Activated CD8-positive, alpha-beta memory T cell treated with anti-CD3 and anti-CD28 coated beads, Interleukin-2, amount 10 ng/mL, durations not matched to agents 7 days and 5 days (primary cell): ENCODE measurements at places on chromosomes 3 and 15.
A peak's percentile ranks its signal among the peaks of the same experiment; 100 is the strongest.

DNA sequence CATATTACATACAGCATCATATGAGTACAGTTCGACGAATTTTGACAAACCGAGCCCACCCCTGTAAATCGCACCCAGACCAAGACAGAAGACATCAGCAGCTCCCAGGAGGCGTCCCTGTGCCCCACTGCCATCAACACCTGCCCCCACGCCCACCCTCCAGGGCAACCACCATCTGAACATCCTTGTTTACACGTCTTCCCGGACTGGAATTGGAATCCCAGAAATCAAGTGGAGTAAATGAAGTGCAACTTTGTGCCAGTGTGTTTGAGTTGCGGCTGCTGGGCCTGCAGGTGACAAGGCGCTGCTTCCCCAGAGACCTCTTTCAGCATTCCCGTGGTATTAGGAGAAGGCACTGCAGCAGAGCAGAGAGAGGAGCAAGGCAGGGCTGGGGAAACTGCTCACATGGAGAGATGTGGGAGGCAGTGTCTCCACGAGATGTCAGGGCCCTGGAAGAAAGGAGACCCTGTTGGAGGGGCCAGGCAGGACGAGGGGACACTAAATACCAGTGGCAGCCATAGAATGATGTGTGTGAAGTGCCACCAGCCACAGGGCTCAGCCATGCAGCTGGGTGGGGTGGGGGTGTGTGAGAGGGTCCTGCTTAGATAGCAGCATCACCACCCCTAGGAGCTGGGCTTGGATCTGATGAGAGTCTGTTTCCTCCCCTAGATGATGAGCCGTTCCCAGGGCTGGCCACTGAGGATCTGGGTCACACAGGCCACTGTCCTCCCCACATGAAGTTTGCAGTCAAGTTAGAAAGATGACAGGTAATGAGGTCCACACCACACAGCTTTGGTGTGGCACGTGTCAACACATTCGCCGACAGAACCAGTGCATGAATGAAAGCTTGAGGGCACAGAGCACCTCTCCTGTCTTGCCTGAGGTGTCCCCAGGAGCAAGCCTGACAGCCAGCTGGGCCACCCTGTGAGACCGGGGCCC is 33.4 kb upstream of the PCSK6 start:
- DNase-seq = peak; percentile 34
- H3K36me3 ChIP-seq = no peaks in the 10 kb centered on the region
- H3K27ac ChIP-seq = no peak overlapping the region
- peaks cover 24% of the 10 kb centered on the region for H3K27me3 ChIP-seq
- H3K4me1 ChIP-seq = peaks cover 4% of the 10 kb centered on the region

DNA sequence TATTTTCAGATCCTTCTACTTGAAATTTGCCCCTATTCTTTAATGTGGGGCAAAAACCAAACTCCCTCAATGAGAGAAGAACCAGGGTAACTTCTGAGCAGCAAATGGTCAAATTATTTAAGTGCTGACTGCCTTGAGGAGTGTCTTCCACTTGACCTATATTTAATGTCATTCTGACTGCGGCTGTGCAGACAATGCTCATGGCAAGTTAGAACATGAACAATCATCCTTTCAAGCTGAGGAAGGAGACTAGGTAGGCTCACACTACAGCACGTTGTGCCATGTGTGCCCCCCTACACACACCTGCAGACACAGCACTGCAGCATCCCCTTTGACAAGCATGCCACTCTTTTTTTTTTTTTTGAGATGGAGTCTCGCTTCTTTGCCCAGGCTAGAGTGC is 98.2 kb downstream of the OSBPL10 start:
- H3K4me1 ChIP-seq = no peaks in the 10 kb centered on the region
- H3K27me3 ChIP-seq = peaks cover 2% of the 10 kb centered on the region
- DNase-seq = no peak
- H3K36me3 ChIP-seq = no peaks in the 10 kb centered on the region

DNA sequence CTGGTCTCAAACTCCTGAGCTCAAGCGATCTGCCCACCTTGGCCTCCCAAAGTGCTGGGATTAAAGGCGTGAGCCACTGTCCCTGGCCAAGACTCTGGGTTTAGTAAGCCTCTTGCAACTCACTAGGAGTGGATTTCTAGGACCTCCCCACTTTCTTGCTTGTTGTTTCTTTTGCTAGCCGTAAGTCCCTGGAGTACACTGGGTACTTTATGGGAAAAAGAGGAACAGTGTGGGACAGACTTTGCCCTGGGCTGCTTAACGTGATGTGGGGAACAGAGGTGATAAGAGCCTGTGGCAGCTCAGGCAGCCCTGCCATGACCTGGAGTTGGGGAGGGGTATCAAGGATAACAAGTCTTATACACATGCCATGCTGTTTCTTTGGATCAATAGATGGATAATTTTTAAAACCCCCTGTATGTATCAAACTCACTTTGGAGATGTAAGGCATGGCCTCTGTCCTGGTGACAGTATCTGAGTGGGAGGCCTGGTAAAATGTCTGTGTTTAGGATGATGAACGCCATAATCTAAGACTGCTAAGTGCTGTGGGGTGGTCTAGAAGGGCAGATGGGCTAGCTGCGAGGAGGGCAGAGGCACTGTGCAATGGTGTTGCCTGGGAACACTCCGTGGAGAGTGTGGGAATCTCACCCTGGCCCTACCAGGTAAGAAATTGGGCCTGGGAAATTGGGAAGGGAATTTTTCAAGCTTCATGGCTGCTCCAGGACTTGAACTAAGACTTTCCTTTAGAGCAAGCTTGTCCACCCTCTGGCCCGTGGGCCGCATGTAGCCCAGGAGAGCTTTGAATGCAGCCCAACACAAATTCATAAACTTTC is 54.8 kb downstream of the SMAD3 start:
- H3K4me3 ChIP-seq = peak overlapping the region; percentile 38
- peak overlapping the region; percentile 92 for H3K27ac ChIP-seq

GRCh38 chr15:75170711-75171341 is 30.9 kb upstream of the C15orf39 start:
- peaks cover 51% of the 10 kb centered on the region for H3K4me1 ChIP-seq
- H3K27me3 ChIP-seq = peaks cover 7% of the 10 kb centered on the region
- H3K4me3 ChIP-seq = no peak overlapping the region
- DNase-seq = no peak
- H3K27ac ChIP-seq = peak overlapping the region; percentile 74

DNA sequence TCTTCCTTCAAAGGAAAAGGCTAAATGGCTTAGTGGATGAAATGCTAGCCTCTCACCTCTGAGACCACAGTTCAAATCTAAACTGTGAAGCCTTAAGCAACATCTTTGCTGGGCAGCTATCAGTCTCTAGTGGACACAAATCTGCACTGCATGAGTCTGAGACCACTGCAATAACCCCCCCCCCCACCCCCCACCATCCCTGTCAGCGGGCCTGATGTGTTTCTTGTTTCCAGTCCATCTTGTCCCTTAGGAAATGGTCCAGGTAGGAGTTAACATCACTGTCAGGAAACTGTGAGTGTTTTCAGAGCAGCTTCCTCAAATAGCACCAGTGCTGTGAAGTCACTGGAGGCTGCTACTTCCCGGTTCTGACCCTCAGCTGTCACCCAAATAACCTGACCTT is 140.6 kb upstream of the TMCO5A start:
- H3K4me1 ChIP-seq = no peaks in the 10 kb centered on the region
- no peak overlapping the region for H3K27ac ChIP-seq
- DNase-seq = no peak
- no peaks in the 10 kb centered on the region for H3K36me3 ChIP-seq
- no peak overlapping the region for H3K4me3 ChIP-seq
- peaks cover 2% of the 10 kb centered on the region for H3K27me3 ChIP-seq

GRCh38 chr3:9800529-9800928 is 7.6 kb downstream of the ARPC4 start:
- H3K36me3 ChIP-seq = peaks cover 69% of the 10 kb centered on the region
- DNase-seq = no peak
- peaks cover 22% of the 10 kb centered on the region for H3K4me1 ChIP-seq
- no peak overlapping the region for H3K4me3 ChIP-seq
- no peak overlapping the region for H3K27ac ChIP-seq

DNA sequence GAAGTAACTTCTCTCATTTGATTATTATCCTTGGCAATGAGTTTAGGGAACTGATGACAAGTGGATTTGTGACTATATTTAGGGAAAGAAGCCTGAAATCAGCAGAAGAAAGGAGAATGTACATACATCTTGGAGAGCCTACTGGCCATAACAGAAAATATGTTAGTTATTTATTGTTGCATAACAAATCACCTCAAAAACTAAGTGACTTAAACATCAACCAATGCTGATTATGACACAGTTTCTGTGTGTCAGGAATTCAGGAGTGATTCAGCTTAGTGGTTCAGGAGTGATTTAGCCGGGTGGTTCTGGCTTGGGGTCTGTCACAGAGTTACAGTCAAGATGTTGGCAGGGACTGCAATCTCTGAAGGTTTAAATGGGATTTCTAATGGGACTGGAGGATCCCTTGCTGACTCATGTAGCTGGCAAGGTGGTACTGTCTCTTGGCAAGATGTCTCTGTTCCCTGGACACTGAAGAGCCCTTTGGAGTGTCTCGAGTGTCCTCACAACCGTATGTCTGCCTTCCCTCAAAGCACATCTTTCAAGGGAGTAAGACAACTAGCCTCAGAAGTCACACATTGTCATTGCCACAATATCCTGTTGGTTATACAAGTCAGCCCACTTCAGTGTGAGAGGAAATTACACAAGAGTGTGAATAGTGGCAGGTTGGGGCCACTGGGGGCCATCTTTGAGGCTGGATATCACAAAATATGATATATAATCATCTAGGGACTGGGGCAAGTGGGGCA is 248.9 kb downstream of the SV2B start:
- no peak overlapping the region for H3K4me3 ChIP-seq
- H3K27ac ChIP-seq = no peak overlapping the region
- H3K4me1 ChIP-seq = peaks cover 16% of the 10 kb centered on the region
- DNase-seq = peak; percentile 50
- no peaks in the 10 kb centered on the region for H3K36me3 ChIP-seq
- peaks cover 4% of the 10 kb centered on the region for H3K27me3 ChIP-seq

DNA sequence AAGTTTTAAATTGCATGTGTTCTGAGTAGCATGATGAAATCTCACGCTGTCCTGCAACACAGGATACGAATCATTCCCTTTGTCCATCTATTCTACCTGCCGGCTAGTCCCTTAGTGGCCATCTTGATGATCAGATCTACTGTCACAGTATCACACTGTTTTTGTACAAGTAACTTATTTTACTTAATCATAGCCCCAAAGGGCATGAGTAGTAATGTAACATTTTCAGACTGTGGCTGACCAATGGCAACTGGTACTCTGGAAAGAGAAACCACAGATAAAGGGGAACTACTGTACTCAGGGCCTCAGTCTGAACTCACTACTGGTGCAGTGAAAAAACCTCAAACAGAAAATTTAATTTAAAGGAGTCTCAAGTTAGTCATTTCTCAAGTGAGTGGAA is 127.3 kb upstream of the MRPL3 start:
- H3K36me3 ChIP-seq = no peaks in the 10 kb centered on the region
- H3K27ac ChIP-seq = no peak overlapping the region
- no peaks in the 10 kb centered on the region for H3K4me1 ChIP-seq
- peaks cover 20% of the 10 kb centered on the region for H3K27me3 ChIP-seq

GRCh38 chr3:139528281-139528680 is 11.3 kb downstream of the RBP1 start:
- H3K27ac ChIP-seq = no peak overlapping the region
- H3K36me3 ChIP-seq = no peaks in the 10 kb centered on the region
- H3K4me1 ChIP-seq = no peaks in the 10 kb centered on the region
- DNase-seq = no peak

DNA sequence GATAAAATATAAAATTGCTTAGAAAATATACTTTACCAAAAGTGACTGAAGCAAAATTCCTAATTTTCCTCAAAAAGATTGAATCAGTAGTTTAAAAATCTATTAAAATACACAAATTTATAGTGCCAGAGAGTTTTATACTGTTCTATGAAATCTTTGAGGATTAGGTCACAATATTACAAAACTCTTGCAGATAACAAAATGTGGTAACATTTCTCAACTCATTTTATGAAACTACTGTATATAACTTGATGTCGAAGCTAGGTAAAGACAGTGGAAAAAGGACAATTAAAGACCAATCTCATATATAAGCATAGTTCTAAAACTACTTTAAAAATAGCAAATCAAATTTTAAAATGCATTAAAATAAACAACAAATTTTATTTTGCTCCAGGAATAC is 15.9 kb downstream of the VEPH1 start:
- H3K27ac ChIP-seq = no peak overlapping the region
- no peak overlapping the region for H3K4me3 ChIP-seq
- H3K4me1 ChIP-seq = no peaks in the 10 kb centered on the region
- H3K36me3 ChIP-seq = no peaks in the 10 kb centered on the region
- no peak for DNase-seq

DNA sequence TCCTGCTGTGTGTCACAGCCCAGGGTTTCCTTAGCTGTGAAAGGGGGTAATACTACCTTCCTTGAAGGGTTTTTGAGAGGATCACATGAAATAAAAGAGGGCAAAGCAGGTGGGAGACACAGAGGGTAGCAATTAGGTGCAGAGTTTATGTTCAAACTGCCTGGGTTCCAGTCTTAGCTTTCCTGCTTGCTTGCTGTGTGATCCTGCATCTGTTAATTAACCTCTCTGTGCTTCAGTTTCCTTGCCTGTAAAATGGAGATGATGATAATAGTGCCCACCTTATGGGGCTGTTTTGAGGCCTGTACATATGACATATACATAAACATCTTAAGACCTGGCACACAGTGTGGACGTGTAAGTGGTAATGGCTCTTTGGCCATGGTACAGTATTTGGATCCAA is 35.0 kb downstream of the SPSB4 start:
- H3K27me3 ChIP-seq = peaks cover 5% of the 10 kb centered on the region
- no peak overlapping the region for H3K27ac ChIP-seq
- H3K36me3 ChIP-seq = no peaks in the 10 kb centered on the region
- DNase-seq = no peak
- H3K4me3 ChIP-seq = no peak overlapping the region
- H3K4me1 ChIP-seq = no peaks in the 10 kb centered on the region

DNA sequence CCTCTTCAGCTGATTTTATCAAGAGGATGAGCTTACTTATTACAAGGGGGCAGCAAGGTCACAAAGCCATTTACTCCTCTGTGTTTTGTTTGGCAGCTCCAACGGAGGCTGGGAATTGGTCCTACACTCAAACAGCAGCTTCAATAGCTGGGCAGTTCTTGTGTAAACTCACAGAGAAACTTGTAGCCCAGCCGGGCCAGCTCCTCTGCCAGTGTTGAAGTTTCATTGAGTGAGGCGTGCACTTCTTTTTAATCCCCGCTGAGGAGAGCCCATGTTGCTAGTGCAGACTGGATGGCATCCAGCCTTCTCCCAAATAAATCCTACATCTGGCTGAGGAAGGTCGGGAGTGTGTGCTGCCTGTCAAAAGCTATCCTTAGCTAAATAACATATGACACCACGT is 59.5 kb downstream of the BFSP2 start:
- peaks cover 25% of the 10 kb centered on the region for H3K4me1 ChIP-seq
- H3K27me3 ChIP-seq = no peaks in the 10 kb centered on the region
- H3K36me3 ChIP-seq = no peaks in the 10 kb centered on the region
- H3K4me3 ChIP-seq = no peak overlapping the region
- H3K27ac ChIP-seq = no peak overlapping the region

- no peak overlapping the region for H3K27ac ChIP-seq
- H3K4me1 ChIP-seq = peaks cover 5% of the 10 kb centered on the region
- H3K27me3 ChIP-seq = no peaks in the 10 kb centered on the region
Observed at GRCh38 chr3:27319847-27320526, 49.2 kb downstream of the NEK10 start.

GRCh38 chr15:77556622-77557021 is 76.1 kb downstream of the LINGO1 start:
- no peak for DNase-seq
- no peaks in the 10 kb centered on the region for H3K4me1 ChIP-seq
- H3K36me3 ChIP-seq = no peaks in the 10 kb centered on the region
- H3K27ac ChIP-seq = no peak overlapping the region
- H3K27me3 ChIP-seq = no peaks in the 10 kb centered on the region
